ENCODE measurements at places on chromosomes 1 and 21. TPM values are rescaled to one million over a fixed set of nuclear protein-coding genes. Genes with fewer than 3 reads are reported as not detected.
A peak's percentile ranks its signal among the peaks of the same experiment; 100 is the strongest.

Gene ZZZ3
- total RNA-seq, result 134 TPM

Gene BSND
- total RNA-seq, result not detected

Gene PHACTR4
- 10.6 TPM for total RNA-seq

Gene KPRP
- total RNA-seq, result not detected

GRCh38 chr1:11942280-11942679 lies 7.8 kb downstream of the PLOD1 start:
- no peak for DNase-seq

- DNase-seq, result no peak
Observed at GRCh38 chr1:145898756-145899155, 11.1 kb downstream of the ITGA10 start.

DNA sequence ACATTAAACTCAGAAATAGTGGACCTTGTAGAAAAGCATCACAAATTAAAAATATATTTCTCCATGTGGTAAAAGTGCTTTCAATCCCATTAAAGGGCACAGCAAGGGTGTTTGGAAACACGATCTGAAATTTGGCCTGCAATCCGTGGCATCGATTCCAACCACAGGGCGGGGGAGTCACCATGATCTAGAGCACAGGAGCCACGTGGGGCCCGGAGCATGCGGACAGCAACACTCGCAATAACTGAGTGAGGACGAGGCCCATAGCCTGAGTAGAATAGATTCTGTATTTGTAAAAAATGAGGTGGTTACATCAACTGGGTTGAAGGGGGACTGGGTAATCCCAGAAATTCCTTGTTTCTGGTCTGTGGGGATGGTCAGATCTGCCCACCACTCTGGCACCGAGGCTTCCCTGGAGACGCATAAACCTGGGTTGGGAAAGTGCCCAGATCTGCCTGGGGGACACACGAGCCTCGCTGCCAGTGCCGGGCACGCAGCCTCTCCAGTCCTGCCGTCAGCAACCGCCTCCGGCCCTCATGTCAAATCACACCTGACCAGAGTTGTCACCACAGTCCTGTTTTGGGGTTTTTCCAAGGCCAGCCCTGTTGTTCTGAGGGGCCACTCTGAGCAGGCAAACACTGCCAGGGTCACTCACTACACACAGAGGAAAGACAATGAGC lies 104.3 kb downstream of the PGBD5 start:
- DNase-seq, result no peak

- DNase-seq, result no peak
Observed at GRCh38 chr1:224554620-224555259, 61.4 kb upstream of the CNIH3 start.

DNA sequence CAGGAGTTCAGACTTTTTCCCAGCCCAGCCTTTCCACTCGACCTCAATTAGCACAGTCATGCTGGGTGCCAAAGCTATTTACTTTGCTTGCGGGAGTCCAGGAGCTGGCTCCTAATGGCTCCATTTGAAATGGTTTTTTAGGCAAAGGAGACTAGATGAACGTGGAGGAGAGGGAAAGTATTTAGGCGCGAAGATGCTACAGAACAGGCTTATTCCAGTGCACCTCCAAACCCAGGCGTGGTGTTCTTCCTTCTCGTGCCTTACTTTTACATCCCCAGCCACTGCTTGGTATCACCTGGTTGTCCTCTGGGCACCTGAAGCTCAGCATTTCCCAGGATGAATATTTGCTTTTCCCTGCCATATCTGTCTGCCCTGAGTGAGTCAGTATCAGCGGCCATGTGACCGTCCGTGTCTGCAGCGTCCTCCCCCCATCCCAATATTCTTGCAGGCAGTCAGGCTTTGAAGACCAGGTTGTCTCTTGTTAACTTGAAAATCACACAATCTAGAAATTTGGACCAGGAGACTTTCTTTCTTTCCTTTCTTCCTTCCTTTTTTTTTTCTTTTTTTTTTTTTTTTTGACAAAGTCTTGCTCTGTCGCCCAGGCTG lies 198.5 kb downstream of the DYRK1A start:
- no peak for DNase-seq

DNA sequence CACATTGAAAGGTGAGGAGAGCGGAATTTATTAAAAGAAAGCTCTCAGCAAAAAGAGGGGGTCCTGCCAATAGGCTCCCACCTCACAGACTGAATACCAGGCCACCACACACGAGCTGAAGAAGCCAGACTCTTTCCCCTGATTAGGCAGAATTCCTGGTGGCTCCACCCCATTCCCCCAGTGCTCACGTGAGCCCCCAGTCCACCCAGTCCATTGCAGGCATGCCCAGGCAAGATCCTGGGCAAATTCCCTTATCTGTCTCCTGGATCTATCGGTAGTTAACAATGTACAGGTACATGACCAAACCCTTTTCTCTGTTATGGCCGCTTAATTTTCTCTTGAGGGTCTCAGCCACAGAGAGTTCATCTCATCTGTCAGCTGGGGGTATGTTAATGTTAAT lies 54.6 kb upstream of the BTG3 start:
- no peak for DNase-seq

GRCh38 chr1:154835531-154836324 lies 34.4 kb downstream of the KCNN3 start:
- no peak for DNase-seq

GRCh38 chr1:10945991-10946509 lies 66.4 kb upstream of the TARDBP start:
- no peak for DNase-seq

DNA sequence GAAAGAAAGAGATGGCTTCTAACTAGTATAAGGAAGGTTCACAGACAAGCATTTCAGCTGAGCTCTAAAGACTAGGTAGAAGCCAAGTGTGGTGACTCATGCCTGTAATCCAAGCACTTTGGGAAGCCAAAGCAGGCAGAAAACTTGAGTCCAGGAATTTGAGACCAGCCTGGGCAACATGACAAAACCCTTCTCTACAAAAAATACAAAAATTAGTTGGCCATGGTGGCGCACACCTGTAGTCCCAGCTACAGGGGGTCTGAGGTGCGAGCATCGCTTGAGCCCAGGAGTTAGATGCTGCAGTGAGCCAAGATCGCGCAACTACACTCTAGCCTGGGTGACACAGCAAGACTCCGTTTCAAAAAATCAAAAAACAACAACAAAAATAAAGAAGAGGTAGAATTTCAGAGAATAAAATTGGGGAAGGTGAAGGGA lies 27.8 kb downstream of the FBXO42 start:
- no peak for DNase-seq

DNA sequence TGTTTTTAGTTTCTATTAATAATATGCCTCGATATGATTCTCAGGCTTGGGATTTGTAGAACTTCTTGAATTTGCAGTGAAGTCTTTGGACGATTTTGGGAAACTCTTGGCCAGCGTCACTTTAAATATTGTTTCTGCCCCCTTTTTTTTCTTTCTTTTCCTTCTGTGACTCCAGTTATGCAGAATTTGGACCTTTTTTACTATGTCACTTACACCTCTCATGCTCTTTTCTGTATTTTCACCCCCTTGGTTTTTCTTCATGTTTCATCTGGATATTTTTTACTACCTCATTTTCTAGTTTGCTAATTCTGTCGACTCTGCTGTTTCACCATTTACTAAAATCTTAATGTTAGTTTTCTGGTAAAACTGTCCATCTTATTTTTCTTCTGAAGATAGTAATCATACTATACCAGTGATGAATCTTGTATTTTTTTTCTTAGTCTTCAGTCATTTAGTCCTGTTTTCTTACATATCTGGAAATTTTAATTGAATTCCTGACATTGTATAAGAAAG lies 173.6 kb downstream of the DHRS3 start:
- DNase-seq, result no peak

DNA sequence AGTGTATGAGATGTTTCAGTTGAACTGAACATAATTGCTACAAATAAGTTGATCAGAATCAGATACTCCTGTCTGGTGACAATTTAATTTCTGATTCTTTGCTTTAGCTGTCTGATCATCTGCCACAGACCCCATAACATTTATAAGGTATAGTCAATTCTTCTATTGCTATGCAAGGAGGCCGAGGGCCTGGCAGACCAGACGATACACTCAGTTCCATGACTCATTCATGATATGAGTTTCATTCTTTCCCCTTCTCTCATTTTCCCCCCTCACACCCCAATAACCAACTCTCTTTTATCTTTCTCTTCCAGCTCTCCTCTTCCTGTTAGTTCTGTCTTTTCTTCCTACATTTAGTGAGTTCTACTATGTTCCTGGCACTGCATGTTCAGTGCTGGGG lies 236.8 kb downstream of the PAPPA2 start:
- DNase-seq, result no peak

DNA sequence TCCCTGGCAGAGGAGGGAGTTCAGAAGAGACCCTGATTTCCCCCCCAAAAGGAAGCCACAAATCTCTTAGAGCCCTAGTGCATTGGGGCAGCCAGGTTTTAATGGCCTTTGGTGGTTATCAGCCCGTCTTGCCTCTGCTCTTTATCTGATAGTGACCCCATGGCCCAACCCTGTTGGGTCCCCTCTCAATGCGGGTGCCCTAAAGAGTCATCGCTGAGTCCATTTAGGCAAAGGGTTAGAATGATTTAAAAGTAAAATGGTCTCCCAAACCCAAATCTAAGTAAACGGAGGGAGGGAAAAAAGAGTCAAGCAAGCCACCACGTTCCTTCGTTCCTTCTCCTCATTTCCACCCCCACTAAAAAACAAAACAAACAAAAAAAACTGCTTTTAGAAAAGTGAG lies 164.0 kb downstream of the RUNX1 start:
- no peak for DNase-seq

DNA sequence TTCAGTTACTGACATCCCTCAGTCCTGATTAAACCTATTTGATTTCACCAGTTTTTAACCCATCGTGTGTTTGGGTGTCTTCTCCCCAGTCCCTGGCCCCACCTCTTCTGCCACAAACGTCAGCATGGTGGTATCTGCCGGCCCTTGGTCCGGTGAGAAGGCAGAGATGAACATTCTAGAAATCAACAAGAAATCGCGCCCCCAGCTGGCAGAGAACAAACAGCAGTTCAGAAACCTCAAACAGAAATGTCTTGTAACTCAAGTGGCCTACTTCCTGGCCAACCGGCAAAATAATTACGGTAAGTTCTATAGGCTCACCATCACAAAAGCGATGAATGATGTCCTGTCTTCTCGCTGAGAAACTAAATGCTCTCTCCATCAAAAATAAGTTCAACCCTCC lies 28.7 kb downstream of the NBPF3 start:
- no peak for DNase-seq

DNA sequence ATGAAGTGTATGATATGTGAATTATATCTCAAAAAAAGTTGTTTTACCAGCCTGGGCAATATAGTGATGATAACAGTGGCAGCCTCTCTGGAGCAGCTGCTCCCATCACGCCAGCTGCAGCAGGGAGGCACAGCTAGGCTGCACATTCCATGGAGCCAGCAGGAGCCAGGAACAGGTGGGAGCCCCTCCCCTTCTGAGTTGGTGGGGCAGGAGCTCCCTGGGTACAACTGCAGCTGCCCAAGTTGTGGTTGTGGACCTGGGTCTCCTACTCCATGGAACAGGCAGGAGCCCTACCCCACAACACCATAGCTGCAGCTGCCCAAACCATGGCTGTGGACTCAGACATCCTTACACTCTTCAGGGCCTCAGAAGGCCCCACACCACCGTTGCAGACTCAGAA lies 21.7 kb upstream of the FNBP1L start:
- DNase-seq, result no peak

DNA sequence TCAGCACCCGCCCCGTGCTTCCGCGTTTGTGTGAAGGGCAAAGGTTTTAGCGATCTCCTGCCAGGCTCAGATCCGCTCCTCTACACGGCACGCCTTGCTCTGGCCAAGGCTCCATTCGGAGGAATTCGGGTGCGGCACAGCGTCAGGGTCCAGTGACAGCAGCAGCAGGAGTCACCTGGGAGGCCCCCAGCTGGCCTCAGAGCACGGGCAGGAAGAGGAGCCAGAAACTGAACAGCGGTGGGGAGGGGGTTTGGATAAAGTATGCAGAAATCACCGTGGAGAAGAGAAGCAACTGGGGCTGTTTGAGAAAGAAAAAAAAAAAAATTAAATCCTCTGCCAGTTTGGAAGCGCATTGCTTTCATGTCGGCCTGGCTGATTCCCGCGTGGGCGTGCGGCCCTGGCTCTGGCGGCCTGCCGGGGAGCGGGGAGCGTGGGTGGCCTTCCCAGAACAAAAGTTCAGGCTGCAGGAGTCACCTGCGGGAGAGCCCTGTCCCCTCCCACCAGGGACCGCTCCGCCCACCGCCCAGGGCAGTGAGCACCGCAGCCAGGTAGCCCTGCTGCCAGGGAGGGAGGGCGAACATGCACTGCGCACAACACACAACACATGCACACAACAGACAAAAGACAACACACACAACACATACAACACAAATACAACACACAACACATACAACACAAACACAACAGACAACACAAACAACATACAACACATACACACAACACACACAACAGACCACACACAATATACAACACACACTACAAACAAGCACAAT lies 107.6 kb downstream of the ETS2 start:
- peak; percentile 58 for DNase-seq

DNA sequence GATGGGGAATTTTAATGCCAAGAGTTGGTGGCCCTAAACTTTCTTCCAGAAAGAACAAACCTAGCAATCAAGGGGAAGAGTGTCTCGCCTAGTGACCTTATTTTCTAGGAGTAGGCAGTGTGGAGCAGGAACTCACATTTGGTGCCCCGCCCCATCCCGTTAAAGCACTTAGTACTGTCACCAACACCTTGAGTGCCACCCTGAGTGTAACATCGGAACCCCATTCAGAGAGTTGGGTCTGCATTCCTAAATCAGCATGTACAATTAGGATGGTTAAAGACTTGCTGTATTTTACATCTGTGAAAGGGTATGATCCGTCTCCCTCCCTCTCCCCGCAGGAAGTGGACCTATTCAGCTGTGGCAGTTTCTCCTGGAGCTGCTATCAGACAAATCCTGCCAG lies 15.5 kb downstream of the ETS2 start:
- no peak for DNase-seq

GRCh38 chr1:248853663-248854375 lies 5.1 kb downstream of the ZNF692 start:
- DNase-seq, result no peak

GRCh38 chr1:180793451-180793850 lies 119.2 kb upstream of the KIAA1614 start:
- no peak for DNase-seq

Data from frontal cortex (tissue), 4 donors.